ENCODE measurements at places on chromosomes 7 and 10.
A peak's percentile ranks its signal among the peaks of the same experiment; 100 is the strongest.

- DNase-seq = no peak
Observed at GRCh38 chr10:73218431-73219191, 28.4 kb downstream of the DNAJC9 start.

DNA sequence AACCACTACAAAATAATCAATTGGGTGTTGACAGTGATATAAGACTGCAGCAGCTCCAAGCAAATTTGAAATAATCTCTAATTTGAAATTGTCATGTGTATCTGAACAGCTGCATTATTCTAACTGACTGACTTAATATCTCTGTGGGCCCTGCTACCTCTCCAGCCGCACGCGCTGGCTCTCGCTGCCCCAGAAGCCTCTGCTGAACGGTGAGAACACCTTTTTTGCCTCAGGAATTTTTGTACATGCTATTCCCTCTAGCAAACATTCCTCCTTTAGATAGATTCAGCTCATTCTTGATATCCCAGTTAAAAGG, 155.9 kb upstream of the MDFIC start:
- DNase-seq = no peak

DNA sequence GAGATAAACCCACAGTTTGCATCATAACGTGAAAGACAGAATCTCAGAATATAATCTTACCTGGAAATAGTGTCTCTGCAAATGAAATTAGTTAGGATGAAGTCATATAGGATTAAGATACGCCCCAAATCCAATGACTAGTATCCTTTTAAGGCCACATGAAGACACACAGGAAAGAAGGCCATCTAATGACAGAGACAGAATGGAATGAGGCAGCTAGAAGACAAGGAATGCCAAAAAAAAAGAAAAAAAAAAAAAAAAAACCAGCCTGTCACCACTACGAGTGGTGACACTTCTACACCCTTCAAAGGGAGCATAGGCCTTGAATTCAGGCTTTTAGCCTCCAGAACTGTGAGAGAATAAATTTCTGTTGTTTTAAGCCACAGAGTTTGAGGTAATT, 82.9 kb downstream of the HYCC1 start:
- DNase-seq = no peak

DNA sequence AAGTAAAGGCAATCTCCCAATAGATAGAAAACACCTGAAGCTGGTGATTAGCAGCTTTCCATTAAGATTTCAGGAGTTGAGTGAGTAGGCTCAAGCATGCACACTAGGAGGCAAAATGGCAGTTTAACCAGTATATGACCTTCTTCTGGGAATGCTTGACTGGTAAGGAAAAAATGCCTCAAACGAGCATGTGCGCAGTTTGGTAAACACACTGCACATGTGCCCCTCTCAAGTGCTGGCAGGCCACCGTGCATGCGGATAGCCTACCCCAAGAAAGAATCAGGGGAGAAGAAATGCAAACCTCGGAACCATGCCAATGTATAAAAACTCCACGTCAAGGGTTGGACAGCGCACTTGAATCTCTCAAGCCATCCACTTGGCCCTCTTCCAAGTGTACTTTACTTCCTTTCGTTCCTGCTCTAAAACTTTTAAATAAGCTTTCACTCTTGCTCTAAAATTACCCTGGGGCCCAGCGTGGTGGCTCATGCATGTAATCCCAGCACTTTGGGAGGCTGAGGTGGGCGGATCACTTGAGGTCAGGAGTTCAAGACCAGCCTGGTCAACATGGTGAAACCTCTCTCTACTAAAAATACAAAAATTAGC, 98.8 kb upstream of the CDK1 start:
- DNase-seq = peak; percentile 79

- DNase-seq = peak; percentile 37
Observed at GRCh38 chr7:47390914-47391313, 191.0 kb downstream of the TNS3 start.
